ENCODE measurements at places on chromosomes 7 and 10.

- no peak for DNase-seq
These were observed 153.2 kb upstream of the ADO start for GRCh38 chr10:62651341-62651740.

GRCh38 chr10:104127411-104127810 lies 5.4 kb downstream of the SFR1 start:
- DNase-seq, result peak; percentile 27

DNA sequence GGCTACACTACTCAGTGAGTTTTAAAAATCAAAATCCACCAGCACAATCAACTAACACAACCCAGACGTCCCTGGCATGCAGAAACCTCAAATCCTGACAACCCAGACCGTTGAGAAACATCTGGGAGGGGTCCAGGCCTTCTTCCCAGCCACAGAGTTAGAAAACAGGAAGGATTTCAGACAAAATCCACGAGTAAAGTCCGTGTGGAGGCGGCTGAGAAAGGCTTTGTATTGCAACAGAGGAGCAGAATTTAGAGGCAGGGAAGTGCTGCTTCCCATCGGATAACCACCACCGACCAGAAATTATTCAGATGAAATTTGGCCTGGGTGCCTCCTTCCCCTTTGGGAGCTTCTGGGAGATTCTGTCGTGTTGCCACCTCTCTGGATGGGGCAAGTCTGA lies 61.5 kb downstream of the TNS3 start:
- no peak for DNase-seq

- DNase-seq, result no peak
These were observed 38.8 kb downstream of the SND1 start for GRCh38 chr7:127690806-127691205.

DNA sequence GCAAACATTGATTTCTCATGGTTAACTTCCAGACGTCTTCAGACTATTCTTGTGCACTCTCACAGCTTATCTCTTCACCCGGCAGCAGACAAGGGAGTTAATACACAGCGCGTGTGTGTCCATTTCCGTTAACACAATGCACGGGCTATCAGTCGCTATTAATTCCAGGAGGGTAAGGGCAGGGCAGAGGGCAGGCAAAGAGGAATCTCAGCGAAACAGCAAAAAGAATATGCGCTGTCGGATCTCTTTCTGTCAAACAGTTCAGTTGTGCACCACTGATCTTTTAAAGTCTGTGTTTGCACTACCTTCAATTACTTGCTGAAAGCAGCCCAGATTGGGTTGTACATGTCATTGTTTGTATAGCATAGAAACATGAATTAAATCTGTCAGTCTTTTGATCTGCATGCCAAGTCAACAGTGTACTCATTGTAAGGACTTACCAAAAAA lies 41.1 kb upstream of the CABCOCO1 start:
- no peak for DNase-seq

- no peak for DNase-seq
These were observed 61.9 kb upstream of the ADO start for GRCh38 chr10:62742536-62743061.

DNA sequence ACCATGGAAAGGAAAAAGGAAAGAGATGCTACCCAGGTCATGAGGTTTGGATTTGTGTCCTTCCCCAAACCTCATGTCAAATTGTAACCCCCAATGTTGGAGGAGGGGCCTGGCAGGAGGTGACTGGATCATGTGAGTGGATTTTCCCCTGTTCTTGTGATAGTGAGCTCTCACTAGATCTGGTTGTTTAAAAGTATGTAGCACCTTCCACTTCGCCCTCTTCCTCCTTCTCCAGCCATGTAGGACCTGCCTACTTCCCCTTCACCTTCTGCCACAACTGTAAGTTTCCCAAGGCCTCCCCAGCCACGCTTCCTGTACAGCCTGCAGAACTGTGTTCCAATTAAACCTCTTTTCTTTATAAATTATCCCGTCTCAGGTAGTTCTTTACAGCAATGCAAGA lies 113.9 kb downstream of the FAM107B start:
- no peak for DNase-seq

DNA sequence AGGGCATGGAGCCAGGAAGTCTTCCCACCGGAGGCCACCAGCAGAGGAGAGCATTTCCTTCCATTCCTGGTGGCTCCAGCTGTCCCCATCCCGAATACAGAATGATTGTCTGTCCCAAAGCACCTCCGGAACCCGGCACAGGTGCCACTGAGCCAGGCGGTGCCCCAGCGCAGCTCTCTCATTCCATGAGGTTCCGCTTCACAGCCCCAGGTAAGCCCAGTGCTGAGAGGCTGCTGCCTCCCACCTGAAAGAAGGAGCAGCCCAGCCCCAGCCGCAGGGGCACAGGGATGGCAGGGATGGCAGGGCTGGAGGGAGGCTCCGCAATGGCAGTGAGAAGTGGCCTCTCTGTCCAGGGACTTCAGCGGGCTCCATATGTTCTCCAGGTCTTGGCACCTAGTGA lies 162.1 kb upstream of the TCERG1L start:
- DNase-seq, result no peak

DNA sequence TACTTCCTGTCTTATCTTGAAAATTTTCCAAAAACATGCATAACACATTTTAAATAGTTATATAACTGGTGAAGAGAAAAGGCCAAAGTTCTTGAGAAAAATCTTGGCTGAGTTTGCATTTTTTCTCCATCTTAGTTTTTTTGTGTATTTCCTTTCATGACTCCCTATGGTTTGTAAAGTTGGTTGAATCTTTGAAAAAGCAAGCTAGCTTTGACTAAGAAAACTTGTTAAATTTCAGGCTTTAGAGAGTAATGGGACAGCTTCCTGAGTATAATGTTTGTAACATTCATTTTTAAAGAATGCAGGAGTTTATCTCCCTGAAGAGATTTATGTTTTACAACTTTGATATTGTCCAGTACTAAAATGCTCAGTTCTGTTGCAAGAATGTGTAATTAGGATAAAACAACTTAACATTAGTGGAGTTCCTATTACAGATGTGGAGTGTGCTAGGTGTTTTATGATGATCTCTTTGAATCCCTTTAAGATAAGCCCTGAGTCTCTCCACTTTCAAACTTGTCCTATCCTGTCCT lies 11.1 kb upstream of the HERPUD2 start:
- DNase-seq, result no peak

DNA sequence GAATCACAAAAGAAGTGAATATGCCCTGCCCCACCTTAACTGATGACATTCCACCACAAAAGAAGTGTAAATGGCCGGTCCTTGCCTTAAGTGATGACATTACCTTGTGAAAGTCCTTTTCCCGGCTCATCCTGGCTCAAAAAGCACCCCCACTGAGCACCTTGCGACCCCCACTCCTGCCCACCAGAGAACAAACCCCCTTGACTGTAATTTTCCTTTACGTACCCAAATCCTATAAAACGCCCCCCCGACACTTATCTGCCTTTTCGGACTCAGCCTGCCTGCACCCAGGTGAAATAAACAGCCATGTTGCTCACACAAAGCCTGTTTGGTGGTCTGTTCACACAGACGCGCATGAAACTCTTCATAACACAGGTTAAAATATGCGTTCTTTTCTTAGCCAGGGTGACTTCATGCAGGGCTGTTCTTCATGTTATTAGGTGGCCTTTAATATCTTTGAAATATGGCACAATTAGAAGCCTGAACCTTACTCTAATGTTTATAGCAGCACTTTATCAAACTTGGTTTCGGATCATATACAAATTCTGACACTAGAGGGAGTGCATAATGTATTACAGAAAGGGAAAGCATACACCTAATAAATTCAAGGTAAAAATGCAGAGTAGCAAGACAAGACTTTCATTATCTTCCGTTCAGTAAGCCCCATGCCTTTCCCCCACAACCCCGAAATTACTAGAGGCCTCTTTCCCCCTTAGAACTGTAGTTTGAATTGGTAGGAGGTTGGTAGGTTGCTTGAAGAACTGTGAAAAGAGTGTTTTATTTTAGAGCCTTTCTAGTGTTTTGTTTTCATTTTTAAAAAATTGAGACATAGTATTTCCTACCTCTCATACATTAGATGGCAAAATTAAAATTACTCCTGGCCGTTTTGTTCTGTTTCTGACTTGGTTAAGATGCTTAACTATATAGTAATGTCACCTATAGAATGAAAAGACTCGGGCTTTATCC lies 117.9 kb downstream of the NPY start:
- peak; percentile 17 for DNase-seq

DNA sequence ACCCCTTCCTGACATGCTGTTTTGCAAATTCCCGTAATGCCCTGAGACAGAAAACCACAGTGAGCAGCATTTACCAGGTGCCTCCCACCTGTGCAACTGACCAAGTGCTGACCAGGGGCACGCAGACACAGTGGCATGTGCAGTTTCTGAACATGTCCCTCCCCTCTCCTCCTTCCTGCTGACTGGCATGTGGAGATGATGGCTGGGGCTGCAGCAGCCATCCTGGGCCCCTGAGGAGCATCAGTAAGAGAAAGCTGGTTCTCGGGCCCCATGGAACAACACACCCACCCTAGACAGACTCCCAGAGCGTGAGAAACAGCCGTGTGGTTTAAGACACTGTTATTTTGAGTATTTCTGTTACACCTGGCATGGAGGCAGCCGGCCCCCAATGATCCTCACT lies 66.2 kb upstream of the PDGFA start:
- DNase-seq, result no peak

GRCh38 chr7:92881091-92881485 lies 44.7 kb upstream of the CDK6 start:
- DNase-seq, result no peak

DNA sequence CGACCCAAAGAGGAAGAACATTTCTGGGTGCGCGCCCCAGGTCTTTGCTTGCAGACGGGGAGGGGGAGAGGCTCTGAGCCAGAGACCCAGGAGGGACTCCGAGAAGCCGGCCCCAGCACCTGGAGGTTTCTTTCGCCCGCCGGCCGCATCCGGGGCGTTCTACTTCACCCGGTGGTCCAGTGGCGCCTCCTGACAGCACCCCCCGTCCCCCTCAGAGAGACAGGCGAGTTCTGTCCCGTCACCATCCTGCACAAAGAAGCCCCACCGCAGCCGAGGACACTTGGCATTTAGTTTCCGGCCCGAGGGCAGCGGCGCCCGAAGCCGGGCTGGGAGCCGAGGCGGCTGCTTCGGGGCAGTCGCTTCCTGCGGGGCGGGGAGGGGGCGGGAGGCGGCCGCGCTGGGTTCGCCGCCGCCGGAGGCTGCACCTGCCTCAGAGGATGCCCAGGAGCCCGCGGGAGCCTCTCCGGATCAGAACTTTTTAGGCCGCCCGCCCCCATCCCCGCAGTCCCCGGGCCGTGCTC lies at the start of gene TMEM178B:
TMEM178B (plus strand) TSS at position 424 of the 521 bp plus-strand sequence.
- no peak for DNase-seq

GRCh38 chr10:75643405-75643804 lies 212.0 kb downstream of the LRMDA start:
- no peak for DNase-seq

DNA sequence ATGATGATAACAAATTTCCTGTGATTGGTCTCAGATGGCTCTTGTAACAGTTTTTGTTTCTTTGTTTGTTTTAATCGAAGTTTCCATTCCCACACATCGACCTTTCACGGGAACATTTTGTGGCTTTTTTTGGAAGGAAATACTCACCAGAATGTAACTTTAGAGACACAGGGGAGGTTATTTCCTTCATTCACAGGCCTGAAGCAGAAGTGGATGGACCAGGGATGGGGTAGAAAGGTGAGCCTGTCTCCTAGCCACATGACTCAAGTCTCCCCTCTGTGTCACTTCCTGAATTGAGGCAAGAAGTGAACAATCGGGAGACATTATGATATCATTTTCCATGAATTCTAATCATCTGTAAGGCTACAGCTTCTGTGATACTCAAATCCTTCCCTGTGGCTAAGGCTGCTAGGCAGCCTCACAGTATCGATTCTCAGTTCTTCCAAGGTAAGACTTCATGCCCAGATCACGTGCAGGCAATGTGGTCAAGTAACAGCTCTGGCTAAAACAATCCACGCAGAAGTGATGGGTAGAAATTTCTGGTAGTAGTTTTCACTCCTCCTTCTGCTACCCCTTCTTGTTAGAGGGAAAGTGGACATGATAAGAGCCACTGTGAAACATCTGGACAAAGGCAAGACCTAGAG lies 203.9 kb upstream of the NEBL start:
- DNase-seq, result peak; percentile 25

DNA sequence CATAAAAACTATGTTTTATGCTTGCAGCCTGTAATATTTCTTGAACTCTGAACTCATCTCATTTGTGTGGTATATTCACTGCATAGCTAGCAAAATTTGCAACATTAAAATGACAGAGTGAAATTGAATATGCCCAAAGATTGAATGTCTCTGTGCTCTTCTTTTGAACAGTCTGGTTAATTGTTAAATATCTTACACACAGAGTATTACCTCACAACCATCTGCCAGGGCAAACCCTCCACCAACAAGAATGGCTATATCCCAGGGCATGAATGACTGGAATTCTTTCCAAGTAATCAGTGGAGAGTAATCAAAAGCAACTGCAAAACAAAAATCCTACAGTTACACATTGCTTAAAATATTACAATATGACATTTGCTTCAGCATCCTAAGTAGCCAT lies 76.9 kb downstream of the SLC13A1 start:
- no peak for DNase-seq

- no peak for DNase-seq
These were observed 41.7 kb downstream of the DENND11 start for GRCh38 chr7:141660259-141660658.

DNA sequence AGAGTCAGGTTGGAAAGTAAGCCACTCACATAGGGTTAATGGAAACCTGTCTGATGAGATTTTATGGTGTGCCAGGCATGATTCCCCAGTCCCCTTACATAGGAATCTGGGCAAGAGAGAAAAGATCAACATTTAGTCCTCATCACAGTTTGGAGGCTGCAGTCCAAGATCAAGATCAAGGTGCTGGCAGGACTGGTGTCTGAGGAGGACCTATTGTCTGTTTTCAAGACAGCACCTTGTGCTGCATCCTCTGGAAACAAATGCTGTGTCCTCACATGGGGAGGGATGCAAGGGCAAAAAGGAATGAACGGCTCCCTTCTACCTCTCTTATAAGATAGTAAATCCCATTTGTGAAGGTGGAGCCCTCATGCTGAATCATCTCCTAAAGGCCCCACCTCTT lies 244.8 kb upstream of the GALNT17 start:
- no peak for DNase-seq

DNA sequence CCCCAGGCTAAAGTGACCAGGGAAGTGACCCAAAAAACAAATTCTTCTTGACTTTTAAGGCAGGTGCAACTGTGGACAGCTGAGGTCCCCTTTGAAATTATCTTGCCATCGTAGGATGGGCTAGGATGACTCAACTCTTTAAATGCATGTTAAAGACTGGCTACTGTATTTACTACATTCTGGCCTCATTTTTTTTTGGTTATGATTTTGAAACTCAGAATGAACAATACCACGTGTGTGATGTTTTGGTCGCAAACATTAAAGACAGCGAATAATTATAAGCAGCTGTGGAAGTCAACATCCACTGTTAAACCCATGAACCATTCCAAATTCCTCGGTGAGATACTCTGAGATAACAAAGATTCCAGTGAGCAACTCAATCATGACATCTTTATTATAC lies 1.2 kb upstream of the SLC13A4 start:
- no peak for DNase-seq
